GM23248 (cell line): ENCODE measurements at places on chromosomes 3 and 15. TPM values are rescaled to one million over a fixed set of nuclear protein-coding genes. Genes with fewer than 3 reads are reported as not detected.

- no peaks in the 10 kb centered on the region for H3K4me1 ChIP-seq
- H3K4me3 ChIP-seq, result no peak overlapping the region
- no peaks in the 10 kb centered on the region for H3K27me3 ChIP-seq
These were observed 1050.5 kb downstream of the ROBO2 start for GRCh38 chr3:78090382-78090781.

GRCh38 chr15:66698318-66698961 is 3.6 kb upstream of the SMAD6 start:
- H3K36me3 ChIP-seq, result no peaks in the 10 kb centered on the region
- 0 out of 2 replicates have a peak, but pooled peaks cover 7% of the 10 kb centered on the region for H3K4me1 ChIP-seq
- H3K4me3 ChIP-seq, result no peak overlapping the region
- no peaks in the 10 kb centered on the region for H3K27me3 ChIP-seq

The IGDCC3 gene
- 0.13 TPM in 1 of 2 replicates, not detected in the other for total RNA-seq

DNA sequence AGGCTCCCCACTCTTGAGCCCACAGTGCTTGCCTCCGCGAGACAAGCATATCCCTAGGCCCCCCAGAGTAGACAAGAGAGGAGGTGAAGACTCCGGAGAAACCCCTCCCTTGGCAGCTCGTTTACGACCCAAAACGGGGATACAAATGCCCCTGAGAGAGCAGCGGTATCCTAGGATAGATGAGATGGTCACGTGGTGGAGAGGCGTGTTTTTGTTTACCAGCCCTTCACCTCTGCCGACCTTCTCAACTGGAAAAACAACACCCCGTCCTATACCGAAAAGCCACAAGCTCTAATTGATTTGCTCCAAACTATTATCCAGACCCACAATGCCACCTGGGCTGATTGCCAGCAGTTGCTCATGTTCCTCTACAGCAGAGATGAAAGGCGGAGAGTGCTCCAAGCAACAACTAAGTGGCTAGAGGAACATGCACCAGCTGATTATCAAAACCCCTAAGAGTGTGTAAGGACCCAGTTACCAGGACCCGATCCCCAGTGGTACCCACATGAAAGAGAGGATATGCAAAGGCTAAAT is 99.5 kb upstream of the OSBPL11 start:
- no peaks in the 10 kb centered on the region for H3K36me3 ChIP-seq
- no peak for DNase-seq
- no peaks in the 10 kb centered on the region for H3K4me1 ChIP-seq
- H3K4me3 ChIP-seq, result no peak overlapping the region
- no peak overlapping the region for H3K27ac ChIP-seq

The PCOLCE2 gene
- total RNA-seq, result 46.4 and 69.2 TPM in 2 replicates

The TRANK1 gene
- total RNA-seq, result 6.6 and 10.3 TPM in 2 replicates
